Hepatocyte (in vitro differentiated cells): ENCODE measurements at places on chromosomes 2 and 18. TPM values are rescaled to one million over a fixed set of nuclear protein-coding genes. Genes with fewer than 3 reads are reported as not detected.

RTP5 gene
- total RNA-seq = not detected in 2 replicates

OR6B3 gene
- not detected in 2 replicates for total RNA-seq

COMMD1 gene
- 30.5 and 31.3 TPM in 2 replicates for total RNA-seq

SLC9A4 gene
- total RNA-seq = 0.80 and 1.8 TPM in 2 replicates

RNF152 gene
- 18.3 and 21.1 TPM in 2 replicates for total RNA-seq

SERPINB12 gene
- total RNA-seq = not detected in 2 replicates

SEPTIN2 gene
- 373 and 388 TPM in 2 replicates for total RNA-seq

PAX8 gene
- total RNA-seq = 0.20 TPM in 1 of 2 replicates, not detected in the other
